ENCODE measurements at places on chromosomes 6 and 20.
A peak's percentile ranks its signal among the peaks of the same experiment; 100 is the strongest.

- no peak for DNase-seq
These were observed 559.5 kb upstream of the PTCHD4 start for GRCh38 chr6:48670546-48670945.

GRCh38 chr6:83867527-83868161, 8.2 kb downstream of the CYB5R4 start:
- no peak for DNase-seq

- peak; percentile 23 for DNase-seq
These were observed 64.1 kb downstream of the FAM50B start for GRCh38 chr6:3913077-3913957.

- no peak for DNase-seq
These were observed 94.7 kb downstream of the TMEM170B start for GRCh38 chr6:11632231-11632630.

DNA sequence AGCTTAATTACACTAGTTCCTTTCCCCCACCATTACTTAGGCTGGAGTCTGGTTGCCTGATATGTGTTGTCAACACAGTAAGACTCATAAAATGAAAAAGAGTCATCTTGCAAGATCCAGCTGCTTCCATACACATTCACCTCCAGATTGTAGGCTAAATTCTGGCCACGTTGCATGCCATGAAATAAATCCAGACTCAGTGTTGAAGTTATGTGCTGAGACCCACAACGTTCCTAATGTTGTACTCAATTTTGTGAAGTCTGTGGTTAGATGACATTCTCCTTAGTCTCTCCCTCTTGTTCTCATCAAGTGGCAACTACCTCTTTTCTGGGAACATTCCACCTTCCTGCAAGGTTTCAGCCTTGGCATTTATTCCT, 212.3 kb downstream of the LMBRD1 start:
- DNase-seq = no peak

Data from midbrain (tissue), 1 donor.